ENCODE measurements at places on chromosomes 4 and X. TPM values are rescaled to one million over a fixed set of nuclear protein-coding genes. Genes with fewer than 3 reads are reported as not detected.
A peak's percentile ranks its signal among the peaks of the same experiment; 100 is the strongest.

GRCh38 chr4:174377613-174378012, 93.9 kb downstream of the CEP44 start:
- no peak for DNase-seq

Gene RPL36A
- total RNA-seq = 1,377 TPM

DNA sequence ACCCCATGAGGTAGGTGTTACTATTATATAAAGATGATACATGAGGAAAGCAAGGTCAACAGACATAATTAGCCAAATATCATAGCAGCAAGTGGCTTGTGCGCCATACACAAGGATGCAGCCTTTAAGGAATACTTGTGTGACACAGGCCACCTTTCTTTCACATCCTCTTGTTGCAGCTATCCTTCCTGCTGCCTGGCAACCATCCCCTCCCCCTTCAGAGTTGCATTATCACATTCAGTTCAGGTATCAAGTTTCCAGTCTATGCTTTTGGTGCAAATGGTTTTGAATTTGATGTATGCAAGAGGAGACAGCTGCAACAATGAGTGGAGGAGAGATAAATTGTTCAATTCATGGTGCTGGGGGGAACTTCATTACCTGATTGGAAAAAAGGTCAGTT, 6.4 kb downstream of the ZCCHC18 start:
- peak; percentile 1 for DNase-seq

GRCh38 chr4:122687531-122688061, 44.9 kb upstream of the BBS12 start:
- no peak for DNase-seq

DNA sequence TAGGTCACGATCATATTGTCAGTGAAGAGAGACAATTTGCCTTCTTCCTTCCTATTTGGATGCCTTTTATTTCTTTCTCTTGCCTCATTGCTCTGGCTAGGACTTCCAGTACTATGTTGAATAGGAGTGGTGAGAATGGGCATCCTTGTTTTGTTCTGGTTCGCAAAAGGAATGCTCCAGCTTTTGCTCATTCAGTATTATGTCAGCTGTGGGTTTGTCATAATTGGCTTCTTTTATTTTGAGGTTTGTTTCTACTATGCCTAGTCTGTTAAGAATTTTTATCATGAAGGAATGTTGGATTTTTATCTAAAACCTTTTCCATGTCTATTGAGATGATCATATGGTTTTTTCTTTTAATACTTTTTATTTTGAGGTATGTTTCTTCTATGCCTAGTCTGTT, 152.3 kb upstream of the MAD2L1 start:
- DNase-seq = no peak

DNA sequence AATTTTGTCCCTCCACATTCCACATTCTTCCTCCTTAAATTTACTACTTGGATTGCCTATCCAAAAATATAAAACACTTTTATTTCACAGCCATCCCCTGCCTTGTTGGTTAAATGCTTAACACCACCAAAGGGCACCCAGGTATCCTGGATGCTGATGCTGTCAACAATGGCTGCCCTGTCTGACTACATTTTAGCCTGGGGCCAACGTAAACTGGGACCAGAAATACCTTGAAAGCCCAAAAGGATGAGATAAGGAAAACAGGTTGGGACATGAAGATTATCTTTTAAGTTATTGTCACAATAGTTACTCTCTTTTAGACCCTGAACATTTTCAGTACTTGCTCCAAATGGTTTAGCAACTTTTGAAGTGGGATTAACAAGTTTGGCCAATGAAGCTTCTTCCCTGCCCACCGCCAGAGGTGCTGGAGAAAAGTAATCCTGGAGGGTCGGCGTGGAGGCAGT, 775 bp upstream of the YIPF6 start:
- no peak for DNase-seq

Gene POLR2B
- total RNA-seq = 147 TPM

DNA sequence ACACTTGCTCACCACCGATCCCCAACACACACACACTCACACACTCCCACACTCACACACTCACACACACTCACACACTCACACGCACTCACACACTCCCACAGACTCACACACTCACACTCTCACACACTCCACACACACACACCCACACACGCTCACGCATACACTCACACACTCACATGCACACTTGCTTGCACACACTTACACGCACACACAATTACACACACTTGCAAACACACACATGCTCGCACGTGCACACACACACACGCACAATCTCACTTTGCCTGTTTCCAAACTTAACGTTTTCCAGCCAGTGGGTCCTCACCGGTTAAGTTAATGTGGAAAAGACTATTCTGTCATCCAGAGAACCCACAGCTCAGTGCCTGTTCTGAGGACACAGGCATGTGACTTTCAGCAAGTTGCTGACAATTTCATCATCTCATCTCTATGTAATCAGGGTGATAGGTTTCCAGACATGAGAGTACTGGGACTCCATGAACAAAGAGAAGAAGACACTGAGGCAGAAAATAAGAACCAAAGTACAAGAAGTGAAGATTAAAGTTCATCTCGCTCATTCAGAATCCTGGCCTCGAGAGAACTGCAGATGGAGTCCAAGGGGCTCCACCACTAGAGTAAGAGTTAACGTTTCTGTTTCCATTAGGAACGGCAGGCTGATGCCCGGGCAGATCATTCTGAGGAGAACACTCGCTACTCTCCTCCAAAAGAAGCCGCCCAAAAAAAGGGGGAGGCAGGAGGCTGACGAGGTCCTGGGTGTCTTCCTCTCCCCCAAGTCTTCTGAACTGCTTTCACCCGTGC, 153.2 kb upstream of the FRG1 start:
- DNase-seq = no peak

- no peak for DNase-seq
These were observed 6.8 kb upstream of the CD99 start for GRCh38 chrX:2684256-2684655.

Gene GPAT3
- total RNA-seq = 29.8 TPM

Gene ITGB1BP2
- total RNA-seq = 2.2 TPM

Gene FAM47A
- total RNA-seq = not detected

Gene CT45A1
- total RNA-seq = not detected

- no peak for DNase-seq
These were observed 384.2 kb downstream of the TLL1 start for GRCh38 chr4:166257276-166257675.

Gene SSX4
- not detected for total RNA-seq

Gene USP17L11
- total RNA-seq = not detected

Gene PRMT9
- total RNA-seq = 7.7 TPM

Gene BEX3
- total RNA-seq = 437 TPM

DNA sequence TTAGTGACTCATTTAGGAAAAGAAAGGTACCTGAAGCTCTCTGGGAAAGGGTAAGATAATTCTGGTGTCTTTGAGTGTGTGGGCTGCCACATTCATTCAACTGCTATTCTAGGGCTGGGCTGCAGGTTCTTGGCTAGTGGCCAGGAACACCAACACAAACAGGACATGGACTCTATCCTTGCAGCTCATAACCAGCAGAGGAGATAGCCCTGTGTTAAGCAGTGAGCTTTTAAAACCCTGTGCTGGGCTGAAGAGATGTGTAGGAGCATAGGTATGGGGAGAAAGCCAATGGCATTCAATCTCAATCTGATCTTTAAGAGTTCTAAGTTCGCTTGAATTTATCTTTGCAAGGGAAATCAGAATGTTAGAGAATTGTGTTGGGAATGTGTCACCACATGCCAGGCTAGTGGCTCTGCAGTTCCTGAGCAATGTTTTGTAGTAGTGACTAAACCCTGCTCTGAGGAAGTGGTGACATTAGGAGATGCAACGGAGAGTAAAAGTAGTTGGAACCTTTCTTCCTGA, 39.2 kb downstream of the SGMS2 start:
- DNase-seq = peak; percentile 76
